ENCODE measurements at places on chromosomes 11 and 22.

DNA sequence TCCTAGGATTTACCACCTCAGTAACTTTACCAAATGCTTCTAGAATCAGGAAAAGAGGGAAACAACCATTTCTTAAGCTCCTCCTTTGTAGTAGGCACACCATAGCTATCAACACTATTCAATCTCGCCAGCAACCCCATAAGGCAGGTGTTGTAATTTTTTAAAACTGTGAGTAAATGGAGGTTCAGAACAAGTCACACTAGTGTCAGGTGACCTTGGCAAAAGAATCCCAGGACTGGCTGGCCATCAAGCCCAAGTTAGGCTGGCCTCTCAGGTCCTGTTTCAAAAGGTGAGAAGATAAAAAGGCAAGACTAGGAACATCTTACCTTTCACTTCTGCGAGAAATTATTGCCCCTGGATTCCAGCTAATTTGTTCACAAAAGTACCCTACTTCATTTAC is 713 bp downstream of the TOP3B start:
- no peak for DNase-seq

GRCh38 chr11:117044287-117045035 is 53.8 kb downstream of the SIK3 start:
- no peak for DNase-seq

DNA sequence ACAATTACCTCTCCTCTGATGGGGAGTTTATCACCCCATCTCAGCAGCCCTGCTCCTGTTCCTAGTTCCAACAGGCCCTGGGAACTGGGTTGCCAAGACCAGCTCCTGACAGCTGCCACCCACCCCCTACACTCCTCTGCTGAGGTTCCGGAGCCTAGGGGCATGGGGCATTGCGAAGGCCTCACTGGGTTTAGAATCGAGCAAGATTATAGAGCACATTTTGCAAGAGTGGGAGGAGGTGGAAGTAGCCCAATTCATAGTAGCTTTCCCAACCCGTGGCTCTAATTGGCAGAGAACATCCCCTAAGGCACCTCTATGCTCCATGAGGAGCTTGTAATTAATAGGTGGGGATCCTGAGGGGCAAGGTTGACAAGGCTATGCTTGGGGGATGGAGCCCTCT is 23.0 kb downstream of the MYEOV start:
- DNase-seq = no peak

DNA sequence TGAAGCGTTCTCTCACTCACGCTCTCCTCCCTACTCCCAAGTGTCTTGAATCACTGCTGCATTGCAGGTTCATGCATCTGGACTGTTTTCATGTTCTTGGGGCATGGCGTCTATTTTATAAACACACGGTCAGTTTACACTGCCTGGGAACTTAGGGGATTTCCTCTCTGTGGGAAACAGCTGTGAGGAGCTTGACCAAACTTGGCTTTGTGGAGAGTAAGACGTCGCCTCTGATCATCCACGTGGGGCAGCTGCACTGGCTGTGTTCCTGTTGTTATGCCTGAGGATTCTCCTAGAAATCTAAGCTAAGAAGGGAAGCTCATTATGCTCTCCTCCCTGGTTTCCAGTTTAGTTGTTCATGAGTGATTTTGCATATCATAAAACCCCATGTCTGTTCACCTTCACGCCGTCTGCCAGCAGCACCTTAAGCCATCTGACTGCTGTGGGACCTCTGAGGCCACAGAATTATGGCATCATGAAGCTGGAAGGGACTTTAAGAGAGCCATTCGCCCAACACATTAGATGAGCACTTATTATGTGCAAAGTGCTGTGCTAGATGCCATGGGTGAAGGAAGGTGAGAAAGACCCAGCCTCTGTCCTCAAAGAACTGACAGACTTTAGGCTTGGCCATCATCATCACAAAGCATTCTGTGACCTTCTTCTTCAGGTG is 38.8 kb upstream of the POU2AF1 start:
- no peak for DNase-seq

- no peak for DNase-seq
Measured at GRCh38 chr11:55966391-55966790, 3.4 kb downstream of the OR10AG1 start.

- DNase-seq = peak; percentile 42
Measured at GRCh38 chr11:87878373-87878825, 296.8 kb downstream of the RAB38 start.

DNA sequence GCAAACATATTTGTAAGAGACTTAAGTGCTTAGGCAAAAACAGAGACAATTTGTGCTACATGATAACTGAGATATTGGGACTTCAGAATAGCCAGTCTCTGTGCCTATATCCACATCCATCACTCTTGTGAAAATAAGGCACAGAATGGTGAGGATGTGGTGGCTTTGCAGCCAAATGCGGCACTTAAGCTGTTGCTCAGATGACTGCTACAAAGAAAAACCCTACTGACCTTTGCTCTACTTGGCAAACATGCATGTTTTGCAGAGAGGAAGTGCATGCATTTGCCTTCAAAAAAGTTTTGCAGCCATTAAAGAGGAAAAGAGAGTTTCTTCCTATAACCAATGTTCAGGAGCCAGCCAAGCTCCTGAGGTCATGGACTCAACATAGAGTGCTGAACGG is 675.0 kb upstream of the KIRREL3 start:
- DNase-seq = no peak

- DNase-seq = no peak
Measured at GRCh38 chr11:75597636-75598035, 35.6 kb downstream of the SERPINH1 start.

DNA sequence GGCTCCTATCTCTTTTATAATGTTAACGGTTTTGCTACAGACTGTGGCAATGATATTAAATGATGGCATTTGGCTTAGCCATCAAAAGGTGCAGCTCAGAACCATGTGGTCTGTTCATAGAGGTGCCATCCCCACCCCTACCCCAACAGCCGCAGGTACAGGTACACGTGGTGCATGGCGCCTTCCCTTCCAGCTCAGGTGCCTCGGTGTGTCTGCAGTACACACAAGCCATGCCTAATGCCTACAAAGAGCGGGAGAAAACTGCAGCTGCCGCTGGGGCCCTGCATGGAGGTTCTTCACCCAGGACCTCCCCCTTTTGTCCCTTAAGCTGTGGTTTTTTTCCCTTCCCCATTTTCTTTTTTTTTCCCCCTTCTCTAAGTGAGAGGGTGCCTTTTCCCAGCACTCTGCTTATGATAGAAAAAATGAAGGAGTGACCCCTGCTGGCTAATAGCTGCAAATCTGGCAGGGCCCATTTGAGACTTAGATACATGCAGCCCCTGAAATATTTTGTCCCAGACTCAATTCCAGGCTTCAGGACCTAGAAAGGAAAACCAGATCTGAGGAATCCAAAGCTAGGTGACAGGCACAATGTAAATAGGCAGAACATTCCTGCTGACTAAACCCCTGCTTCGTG is 6.5 kb downstream of the OR52M1 start:
- no peak for DNase-seq

- DNase-seq = no peak
Measured at GRCh38 chr11:64119700-64120099, 46.2 kb downstream of the MACROD1 start.

- no peak for DNase-seq
Measured at GRCh38 chr11:127993281-127993680, 594.1 kb downstream of the ETS1 start.

- DNase-seq = no peak
Measured at GRCh38 chr22:38955250-38955905, 2.0 kb upstream of the APOBEC3A start.

DNA sequence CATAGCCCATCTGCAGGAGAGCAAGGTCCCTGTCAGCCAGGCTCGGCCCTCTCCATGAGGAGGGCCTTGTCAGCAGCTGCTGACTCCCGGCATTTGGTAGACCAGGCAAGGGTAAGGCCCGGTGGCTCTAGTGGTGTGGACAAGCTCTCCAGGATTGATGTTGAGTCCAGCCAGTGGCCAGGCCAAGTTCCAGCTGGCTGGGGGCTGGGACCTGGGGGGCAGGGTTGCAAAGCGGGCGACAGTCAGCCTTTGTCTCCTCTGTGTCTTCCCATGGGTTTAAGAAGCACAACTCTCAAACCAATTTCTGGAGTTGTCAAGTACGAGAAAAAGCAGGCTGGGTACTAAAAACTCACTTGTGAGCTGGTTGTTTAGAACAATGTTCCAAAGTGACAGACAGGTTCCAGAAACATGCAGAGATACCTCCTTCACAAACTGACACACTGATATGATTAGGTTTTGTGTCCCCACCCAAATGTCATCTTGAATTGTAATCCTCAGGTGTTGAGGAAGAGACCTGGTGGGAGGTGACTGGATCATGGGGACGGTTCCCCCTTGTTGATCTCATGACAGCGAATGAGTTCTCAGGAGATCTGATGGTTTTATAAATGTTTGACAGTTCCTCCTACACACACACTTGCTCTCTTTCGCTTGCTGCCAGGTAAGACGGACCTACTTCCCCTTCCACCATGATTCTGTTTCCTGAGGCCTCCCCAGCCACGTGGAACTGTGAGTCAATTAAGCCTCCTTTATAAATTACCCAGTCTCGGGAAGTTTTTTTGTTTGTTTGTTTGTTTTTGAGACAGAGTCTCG is 52.3 kb upstream of the SERPIND1 start:
- DNase-seq = no peak

DNA sequence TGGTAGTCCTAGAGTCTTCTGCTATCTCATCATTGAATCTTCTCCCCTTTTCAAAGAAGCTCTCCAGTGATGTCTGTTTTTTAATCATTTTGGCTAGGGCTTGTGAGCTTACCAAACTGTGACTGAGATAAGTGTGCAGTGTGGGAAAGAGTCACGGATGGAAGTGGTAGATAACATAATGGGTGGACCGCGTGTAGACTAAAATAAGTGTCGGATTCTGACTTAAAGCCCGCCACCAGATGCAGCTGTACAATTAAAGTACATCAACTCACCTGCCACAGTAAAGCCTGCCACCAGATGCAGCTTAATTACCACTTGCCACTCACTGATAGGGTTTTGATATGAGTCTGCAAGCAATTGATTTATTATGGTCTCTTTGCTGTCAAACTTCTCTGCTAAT is 581.5 kb downstream of the LRRC4C start:
- no peak for DNase-seq

- DNase-seq = no peak
Measured at GRCh38 chr11:121555121-121555520, 102.4 kb upstream of the SORL1-AS1 start.

- no peak for DNase-seq
Measured at GRCh38 chr11:105367129-105367528, 227.6 kb upstream of the CARD18 start.

DNA sequence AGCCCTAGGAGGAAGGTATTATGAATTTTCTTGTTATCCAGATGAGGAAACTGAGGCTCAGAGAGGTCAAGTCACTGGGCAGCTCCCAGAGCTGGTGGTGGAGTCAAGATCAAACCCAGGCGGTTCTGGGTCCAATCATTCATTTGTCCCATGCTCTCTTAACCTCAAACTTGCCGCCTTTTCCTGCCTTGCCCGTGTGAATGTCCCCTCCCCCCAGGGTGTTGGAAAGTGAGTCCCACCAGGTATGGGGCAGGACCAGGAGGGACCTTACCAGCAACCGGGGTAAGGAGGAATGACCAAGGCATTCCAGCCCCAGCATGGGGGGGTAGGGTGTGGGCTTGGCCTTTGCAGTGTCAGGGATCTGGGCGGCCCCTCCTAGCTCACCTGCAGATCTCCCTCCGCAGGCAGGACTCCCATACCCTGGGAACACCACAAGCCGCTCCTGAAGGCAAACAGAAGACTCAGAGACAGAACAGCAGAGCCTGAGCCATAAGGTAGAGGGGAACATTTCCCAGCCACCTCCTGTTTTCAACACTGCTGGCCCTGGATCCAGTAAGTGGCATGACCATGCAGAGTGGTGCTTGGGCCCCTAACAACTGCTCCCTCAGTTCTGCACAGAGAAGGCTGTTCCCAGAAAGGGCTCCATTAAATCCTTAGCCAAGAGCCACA is 41.2 kb upstream of the SYT7 start:
- no peak for DNase-seq

DNA sequence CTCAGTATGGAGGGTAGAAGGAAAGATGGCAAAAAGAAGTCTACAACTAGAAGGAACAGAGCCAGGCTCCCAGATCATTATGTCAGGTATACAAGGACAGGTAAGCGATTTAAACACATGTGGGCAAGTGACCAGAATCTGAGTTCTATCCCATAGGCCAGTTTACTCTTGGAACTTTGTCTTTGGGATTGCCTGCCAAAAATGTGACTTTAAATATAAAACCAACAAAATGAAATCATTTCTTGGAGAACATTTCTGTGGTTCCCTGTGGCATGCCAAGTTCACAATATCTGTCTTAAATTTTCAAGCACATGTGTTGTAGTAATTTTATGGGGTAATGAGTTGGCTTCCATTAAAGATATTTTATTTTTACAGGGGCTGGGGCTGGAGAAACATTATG is 141.0 kb downstream of the SLC17A6 start:
- DNase-seq = no peak

DNA sequence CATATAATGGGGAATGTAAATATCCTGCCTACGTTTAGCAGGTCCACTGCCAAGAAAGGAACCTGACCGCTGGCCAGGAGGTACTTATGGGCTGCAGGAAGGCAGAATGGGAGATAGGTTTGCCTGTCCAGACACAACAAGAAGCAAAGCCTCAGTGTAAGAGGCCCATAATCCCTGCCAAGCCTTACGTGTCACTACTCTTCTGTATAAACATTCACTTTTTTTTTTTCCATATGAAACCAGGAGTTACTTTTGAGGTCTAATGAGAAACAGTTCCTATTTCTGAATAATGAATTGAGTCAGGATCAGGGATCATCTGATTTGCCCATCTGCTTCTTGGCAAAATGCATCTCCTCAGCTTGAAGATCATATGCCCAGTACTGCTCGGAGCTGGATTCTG is 230.2 kb downstream of the NTM start:
- no peak for DNase-seq

DNA sequence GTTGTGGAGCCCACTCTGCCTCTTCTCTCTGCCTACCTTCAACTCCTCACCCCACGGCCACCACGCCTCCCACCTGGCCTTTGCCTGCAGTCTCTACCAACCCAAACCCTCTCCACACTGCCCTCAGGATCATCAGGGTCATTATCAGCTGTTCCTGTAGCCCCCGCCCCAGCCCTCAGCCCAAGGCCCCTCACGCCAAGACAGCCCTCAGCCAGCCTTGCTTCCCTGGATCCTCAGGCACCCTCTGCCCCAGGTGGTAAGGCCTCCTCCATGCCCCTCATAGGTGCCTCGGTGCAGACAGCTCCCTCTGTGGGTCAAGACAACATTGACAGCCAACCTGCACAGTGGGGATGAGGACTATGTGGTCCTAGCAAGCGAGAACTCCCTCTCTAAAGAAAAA is 1.7 kb downstream of the SBF1 start:
- no peak for DNase-seq
